ENCODE measurements at places on chromosomes 7 and 10.

- DNase-seq, result no peak
Observed at GRCh38 chr10:6958711-6959110, 378.6 kb upstream of the PRKCQ start.

- DNase-seq, result no peak
Observed at GRCh38 chr7:95095259-95095965, 188.0 kb downstream of the PPP1R9A start.

DNA sequence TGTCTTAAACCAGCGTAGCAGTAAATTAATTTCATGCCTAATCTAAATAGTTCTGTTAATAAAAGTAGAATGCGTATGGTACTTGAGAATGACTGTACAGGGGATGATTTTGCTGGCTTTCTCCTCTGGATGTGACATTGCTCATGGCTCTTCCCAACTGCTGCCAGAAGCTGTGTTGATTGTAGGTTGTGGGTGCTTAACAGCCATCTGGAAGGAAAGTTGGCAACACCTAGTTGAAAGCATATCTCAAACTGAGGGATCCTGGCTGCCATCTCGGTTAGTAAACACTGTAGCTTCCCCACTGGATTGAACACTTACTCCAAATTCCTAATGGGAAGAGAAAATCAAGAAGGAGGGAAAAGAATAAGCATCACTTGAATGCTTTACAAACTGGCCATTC lies 130.9 kb downstream of the NXPH1 start:
- no peak for DNase-seq

DNA sequence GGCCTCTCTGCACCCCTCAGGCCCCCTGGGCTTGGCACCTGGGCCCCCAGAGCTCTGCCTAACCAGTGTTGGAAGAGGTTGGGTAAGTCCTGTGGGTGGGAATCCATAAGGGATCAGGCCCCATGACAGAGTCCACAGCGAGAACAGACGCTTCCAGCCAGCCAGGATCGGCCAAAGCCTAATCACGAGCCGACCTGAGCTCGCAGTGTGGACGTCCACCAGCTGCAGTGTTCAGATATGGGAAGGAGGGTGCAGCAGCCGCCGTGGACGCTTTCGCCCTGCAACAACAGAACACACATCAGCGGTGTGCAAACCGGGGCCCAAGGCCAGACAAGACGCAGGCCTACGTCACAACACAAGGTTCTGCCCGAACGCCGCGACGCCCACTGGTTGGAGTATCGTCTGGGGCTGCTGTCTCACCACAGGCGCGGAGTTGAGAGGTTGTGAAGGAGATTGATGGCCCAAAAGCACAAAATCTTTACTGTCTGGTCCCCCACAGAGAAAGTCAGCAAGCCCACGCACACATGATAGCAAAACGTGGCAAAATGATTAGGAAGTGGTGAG lies 102.1 kb downstream of the FOXL3 start:
- DNase-seq, result no peak

GRCh38 chr10:121087129-121087528 lies 236.0 kb downstream of the WDR11 start:
- DNase-seq, result no peak

DNA sequence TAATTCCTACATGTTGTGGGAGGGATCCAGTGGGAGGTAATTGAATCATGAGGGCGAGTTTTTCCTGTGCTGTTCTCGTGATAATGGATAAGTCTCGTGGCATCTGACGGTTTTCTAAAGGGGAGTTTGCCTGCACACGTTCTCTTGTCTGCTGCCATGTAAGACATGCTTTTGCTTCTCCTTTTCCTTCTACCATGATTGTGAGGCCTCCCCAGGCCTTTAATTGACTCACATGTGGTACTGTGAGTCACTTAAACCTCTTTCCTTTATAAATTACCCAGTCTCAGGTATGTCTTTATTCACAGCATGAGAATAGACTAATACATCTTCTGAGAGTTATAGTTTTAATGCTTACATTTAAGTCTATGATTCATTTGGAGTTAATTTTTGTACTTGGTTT lies 22.6 kb upstream of the CPN1 start:
- DNase-seq, result no peak

GRCh38 chr10:78357141-78358063 lies 323.7 kb downstream of the RPS24 start:
- DNase-seq, result no peak

- DNase-seq, result no peak
Observed at GRCh38 chr10:91864744-91865143, 44.5 kb downstream of the FGFBP3 start.

DNA sequence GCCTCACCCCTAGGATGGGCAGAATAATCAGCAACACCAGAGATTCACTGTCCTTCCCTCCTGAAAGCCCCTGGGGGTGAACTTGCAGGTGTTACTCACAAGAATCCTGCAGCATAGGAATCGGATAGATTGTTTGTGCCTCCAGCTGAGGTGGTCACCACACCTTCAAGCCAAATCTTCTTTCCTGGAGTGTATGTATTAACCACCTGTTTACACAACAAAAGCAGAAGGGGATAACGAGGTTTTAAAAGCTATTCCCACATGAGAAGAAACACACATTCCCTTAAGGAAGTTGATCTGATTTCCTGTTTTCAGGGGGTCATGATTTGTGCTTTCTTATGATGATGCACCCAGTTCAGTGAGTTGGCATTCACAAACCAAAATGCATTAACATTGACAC lies 173.8 kb upstream of the HPS1 start:
- no peak for DNase-seq

DNA sequence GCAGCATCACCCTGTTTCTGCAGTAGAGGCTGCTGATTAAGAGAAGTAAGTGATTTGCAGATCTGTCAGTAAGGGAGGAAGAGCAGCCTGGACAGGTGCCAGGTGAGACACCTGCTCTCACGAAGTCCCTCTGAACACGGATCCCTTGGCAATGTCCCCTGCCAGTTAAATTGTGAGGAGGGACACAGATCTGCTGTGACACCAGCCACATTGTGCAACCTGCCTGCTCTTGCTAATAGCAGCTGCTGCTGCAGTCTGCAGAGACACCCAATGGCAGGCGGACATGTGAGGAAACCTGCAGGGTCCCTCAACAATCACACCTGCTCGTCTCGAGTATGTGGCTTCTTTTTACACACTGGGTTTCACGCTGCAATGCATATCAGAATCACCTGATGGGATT lies 31.9 kb downstream of the ANXA11 start:
- DNase-seq, result no peak

DNA sequence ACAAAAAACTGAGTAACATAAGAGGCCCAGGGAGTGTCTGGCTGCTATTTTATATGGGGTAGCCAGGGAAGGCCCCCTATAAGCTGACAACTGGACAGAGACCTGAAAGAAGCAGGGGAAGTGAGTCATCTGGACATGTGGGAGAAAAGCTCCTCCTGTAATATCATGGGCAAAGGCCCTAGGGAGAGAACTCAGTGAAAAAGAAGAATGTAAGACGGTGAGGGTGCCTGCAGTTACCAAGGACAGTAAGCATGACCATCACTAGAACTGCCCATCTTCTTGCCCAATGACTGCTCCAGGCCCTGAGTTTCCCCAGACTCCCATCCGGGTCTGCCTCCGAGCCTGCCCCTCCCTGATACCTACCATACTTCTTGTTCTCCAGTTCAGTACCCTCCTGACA lies 2.3 kb downstream of the ELMO1 start:
- no peak for DNase-seq

DNA sequence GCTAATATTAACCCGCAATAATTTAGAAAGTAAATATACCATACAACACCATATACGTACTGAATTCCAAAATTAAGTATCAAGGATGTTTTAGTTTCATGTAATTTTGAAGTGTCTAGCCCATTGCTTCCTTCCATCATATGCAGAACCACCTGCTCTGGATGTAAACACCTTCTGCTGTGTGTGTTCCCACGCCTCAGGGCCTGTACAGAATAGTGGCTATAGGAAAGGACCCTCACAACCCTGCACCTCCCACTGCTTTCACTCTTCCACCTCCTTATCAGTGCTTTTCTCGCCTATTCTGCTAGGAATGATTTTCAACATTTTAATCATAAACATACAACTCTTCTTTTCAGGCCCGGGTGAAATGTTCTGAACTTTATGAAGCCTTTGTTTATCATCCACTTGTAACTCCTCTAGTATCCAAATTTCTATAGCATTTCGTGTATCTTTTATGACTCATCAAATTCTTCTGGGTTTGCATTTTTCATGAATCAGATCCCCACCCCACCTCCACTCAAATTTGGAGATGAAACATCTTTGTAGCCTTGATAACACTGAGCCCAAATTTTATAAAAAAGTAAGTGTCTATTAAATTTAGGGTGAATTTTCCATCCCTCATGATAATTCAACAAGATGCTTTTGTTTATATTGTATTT lies 1106.8 kb upstream of the C7orf33 start:
- no peak for DNase-seq

- no peak for DNase-seq
Observed at GRCh38 chr10:62744136-62744535, 60.4 kb upstream of the ADO start.

DNA sequence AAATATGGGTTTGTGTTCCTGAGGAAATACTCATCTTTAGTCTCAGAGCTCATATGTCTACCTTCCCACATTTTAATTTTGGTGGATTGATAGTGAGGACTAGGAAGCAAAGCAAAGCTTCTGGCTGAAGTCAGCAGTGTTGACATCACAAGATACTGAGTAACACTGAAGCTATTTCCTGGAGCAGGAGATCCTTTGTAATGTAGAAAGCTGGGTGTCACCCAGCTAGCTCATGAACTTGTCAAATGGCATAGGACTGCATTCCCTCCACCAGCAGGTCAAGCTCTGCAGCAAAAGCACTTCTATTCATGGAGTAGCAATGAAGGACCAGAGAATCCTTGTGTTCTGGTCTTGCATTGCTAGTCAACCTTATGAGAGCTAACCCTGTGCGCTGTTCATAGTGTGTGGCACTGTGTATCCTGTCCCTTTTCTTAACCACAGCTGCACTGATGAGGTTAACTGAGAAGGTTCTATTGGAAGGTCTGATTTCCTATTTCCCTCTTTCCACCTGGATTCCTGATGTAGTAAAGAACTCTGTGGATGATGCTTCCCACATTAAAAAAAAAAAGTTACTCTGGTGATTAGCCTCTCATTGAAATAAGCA lies 94.8 kb upstream of the ZNF804B start:
- DNase-seq, result no peak

- DNase-seq, result no peak
Observed at GRCh38 chr7:29113384-29114102, 32.8 kb downstream of the CPVL start.

DNA sequence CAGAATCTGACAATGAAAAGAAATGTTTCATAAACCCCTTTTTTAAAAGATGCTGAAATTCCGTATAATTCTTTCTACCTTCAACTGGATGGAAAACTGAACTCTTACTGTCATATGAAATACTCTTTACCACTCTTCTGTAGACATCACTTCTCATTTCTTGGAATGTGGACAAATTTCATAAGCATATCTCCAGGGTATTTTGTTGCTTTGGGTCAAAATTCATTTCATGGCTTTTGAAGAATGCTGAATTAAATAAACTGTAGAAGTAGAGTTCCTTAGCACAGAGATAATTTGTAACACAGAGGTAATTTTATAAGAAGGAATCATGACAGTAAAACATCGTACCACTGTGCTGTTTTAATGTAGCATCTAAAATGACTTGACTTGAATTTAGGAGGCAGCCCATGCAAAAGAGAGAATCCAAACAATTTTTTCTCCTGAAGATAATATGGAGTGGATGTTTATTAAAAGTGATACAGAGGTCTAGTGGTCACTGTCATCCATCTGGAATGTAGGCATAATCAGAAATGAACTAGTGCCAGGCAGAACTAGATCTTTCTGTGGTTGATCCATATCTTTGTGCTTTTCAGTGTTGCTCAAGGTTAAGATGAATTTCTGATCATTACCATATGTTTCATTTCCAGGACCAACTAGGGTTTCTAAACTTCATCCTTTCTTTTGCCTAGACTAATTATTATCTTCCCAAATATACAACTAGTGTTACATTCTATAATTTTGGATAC lies 492.0 kb downstream of the KIF20B start:
- DNase-seq, result no peak

GRCh38 chr10:126341491-126341890 lies 46.8 kb downstream of the ADAM12 start:
- no peak for DNase-seq

DNA sequence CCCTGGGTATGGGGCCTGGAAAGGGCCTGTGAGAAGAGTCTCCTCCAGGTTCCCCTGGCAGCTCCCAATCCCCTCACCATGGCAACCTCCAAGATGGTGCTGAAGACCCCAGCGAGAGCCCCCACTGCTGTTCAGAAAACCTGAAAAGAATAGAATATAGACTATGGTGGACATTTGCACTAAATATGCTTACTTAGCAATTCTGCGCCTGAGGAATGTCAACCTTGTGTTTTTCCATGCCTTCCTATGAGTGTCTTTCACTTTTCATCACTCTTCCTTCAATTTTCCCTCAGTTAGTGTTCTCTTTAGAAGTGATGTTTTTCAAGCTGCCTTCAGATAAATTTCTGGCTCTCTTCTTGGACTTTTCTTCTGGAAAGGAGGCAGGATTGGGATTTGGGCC lies 589.2 kb downstream of the LRMDA start:
- no peak for DNase-seq

- DNase-seq, result no peak
Observed at GRCh38 chr10:78331391-78331922, 297.8 kb downstream of the RPS24 start.

GRCh38 chr10:92965314-92965713 lies 95.3 kb upstream of the CYP26C1 start:
- peak; percentile 1 for DNase-seq

DNA sequence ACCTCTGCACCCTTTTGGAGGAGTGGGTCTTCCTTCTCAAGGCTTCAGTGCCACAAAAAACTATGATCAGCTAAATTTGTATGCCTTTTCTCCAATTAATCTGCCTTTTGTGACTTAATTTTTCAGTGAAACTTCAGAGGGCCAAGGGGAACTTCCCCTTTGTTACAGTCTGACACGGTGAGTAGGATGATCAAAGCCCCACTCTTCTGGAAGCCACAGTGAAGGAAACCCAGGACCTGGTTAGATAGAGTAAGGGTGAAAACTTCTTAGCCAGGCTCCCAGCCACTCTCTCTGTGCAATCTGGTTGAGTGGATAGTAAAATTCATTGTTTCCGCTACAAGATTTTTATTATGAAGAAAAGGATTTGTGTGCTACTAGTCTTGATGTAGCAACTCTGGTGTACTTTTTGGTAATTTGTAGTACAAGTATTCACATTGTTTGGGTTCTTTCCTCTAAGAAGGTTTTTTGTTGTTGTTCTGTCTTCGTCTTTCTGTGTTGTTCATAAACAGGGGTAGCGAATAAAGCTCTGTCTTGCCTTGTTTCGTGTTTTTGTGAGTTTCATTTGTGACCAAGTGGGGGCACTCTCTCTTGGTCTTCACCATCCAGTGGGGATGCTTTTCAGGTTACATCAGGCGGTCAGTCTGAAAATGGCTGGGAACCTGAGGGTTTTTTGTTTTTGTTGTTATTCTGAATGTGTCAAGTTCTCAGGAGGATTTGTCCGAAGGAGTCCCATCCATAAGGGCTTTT lies 268.5 kb upstream of the NPSR1 start:
- DNase-seq, result no peak

- no peak for DNase-seq
Observed at GRCh38 chr7:144908324-144908723, 72.5 kb upstream of the TPK1 start.
